Dermis microvascular lymphatic vessel endothelial cell (primary cell): ENCODE measurements at places on chromosomes 12 and 14. TPM values are rescaled to one million over a fixed set of nuclear protein-coding genes. Genes with fewer than 3 reads are reported as not detected.

DNA sequence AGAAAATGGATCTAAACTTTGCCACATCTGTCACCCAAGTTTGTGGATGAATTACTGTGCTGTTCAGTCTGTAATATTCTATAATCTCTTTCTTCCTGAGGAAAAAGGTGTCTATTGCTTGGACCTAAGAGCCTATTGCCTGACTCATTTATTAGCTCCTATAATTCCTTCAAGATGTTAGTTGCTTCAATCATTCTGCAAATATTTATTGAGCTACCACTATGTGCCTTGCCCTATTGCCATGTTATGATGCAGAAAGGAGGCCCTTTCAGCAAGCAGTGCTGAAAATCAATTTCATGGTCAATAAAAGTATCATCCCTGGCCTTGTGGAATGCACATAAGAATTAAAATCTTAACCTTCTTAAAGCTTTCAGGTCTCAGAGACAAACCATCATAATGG lies 113.6 kb downstream of the CCER1 start:
- DNase-seq, result no peak

GRCh38 chr14:26113911-26114640 lies 483.8 kb downstream of the NOVA1 start:
- DNase-seq, result no peak

DNA sequence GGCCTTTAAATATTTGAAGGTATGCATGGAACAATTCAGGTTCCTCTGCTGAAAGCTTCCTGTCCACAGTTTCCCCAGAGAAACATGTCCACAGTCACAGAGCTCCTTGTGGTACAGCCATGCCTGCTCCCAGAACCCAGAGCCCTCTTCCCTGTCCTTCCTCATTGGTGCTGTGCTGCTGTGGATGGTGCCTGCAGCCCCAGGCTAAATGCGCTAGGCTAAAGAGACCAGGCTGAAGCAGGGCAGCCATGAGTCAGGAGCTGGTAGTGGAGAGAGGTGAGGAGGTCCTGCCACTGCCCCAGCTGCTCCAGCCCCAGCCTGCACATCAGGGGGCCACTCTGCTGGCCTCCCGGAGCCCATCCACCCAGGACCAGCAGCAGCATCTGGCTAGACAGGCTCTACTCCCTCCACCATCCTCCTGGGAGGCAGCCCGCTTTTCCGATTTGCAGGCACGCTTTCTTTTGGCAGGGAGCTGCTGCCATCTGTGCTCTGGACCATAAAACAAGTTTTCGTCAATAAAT lies 65.4 kb upstream of the DDX11 start:
- DNase-seq, result no peak

DNA sequence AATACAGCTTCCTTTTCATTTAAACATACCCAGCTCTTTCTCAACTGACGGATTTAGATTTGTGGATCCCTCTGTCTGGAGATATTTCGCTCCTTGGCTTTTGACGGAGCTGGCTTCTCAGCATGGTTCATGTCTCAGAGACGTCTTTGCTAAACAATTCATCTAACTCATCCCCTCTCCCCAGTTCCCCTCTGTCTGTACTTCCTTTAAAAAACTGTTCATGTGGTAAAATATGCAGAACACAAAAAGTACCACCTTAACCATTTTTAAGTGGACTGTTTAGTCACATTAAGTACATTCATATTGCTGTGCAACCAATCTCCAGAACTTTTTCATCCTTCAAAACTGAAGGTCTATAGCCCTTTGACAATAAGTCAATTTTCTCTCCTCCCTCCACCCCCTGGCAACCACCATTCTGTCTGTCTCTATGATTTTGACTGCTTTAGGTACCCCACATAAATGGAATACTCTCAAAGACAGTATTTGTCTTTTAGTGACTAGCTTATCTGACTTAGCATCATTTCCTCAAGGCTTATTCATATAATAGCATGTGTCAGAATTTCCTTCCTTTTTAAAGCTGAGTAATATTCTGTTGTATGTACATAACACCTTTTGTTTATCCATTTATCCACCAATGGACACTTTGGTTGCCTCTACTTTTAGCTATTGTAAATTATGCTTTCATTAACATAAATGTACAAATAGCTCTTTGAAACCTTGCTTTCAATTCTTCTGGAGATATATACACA lies 399.8 kb upstream of the SOX5 start:
- no peak for DNase-seq

DNA sequence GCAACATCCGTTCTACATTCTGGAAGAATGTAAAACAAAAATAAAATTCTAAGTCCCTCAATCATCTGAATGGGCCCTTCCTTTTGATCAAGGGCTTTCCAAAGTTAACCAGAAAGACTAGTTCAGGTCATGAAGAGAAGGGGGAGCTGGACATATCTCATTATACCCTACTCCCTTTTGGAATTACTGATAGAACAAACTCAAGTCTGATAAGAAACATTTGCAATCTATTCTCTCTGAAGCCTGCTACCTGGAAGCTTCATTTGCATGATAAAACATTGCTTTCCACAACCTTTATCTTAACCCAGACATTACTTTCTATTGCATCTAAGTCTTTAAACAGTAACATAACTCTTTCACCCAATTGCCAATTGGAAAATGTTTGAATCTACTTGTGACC lies 8.3 kb upstream of the ACSM4 start:
- DNase-seq, result no peak

- DNase-seq, result no peak
These were observed 649 bp upstream of the PLA2G1B start for GRCh38 chr12:120328228-120328627.

CCDC175 gene
- not detected in 2 replicates for total RNA-seq

NELL2 gene
- total RNA-seq, result not detected in 2 replicates

HCAR2 gene
- not detected in 2 replicates for total RNA-seq

DNA sequence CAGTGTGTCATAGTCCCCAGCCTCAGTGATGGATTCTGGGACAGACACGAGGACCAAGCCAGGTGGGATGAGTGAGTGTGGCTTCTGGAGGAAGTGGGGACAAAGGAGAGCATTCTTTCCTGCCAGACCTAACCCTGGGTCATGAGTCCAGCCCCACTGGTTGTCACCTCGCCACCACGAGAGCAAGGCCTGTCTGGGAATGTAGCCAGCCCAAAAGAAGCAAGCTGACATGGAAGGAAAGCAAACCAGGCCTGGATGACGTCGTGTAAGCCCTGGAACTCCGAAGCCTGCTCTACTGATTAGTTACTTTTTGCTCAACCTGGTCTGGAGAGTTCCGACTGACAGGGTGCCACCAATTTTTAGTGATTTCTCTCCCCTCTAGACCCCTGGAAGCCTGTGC lies 105.9 kb downstream of the SINHCAF start:
- DNase-seq, result no peak

WNT1 gene
- total RNA-seq, result not detected in 2 replicates

OR6C6 gene
- total RNA-seq, result not detected in 2 replicates

FOXN3 gene
- total RNA-seq, result 15.0 and 26.0 TPM in 2 replicates

DNA sequence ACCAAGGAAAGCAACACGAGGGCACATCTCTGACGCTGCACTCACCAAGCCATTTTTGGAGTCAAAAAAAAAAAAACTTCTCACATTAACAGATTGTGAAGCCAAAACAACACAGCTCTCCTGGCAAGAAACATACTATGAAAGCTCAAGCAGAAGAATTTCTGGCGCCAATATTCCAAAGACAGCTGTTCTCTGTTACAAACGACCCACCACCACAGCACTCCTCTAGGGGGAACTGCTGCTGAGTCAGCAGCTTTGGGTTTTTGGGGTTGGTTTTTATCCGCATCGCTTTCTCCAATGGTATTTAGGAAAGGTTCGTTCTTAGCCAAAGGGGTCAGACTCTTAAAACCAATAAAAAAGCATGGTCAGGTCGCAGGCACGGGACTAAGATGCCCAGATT lies 379.4 kb downstream of the RPS29 start:
- no peak for DNase-seq
